ENCODE measurements at places on chromosomes 7 and 10. TPM values are rescaled to one million over a fixed set of nuclear protein-coding genes. Genes with fewer than 3 reads are reported as not detected.
A peak's percentile ranks its signal among the peaks of the same experiment; 100 is the strongest.

GRCh38 chr10:60043561-60044241, 137.3 kb upstream of the CCDC6 start:
- no peak for DNase-seq

The LSM8 gene
- 9.0 TPM for total RNA-seq

DNA sequence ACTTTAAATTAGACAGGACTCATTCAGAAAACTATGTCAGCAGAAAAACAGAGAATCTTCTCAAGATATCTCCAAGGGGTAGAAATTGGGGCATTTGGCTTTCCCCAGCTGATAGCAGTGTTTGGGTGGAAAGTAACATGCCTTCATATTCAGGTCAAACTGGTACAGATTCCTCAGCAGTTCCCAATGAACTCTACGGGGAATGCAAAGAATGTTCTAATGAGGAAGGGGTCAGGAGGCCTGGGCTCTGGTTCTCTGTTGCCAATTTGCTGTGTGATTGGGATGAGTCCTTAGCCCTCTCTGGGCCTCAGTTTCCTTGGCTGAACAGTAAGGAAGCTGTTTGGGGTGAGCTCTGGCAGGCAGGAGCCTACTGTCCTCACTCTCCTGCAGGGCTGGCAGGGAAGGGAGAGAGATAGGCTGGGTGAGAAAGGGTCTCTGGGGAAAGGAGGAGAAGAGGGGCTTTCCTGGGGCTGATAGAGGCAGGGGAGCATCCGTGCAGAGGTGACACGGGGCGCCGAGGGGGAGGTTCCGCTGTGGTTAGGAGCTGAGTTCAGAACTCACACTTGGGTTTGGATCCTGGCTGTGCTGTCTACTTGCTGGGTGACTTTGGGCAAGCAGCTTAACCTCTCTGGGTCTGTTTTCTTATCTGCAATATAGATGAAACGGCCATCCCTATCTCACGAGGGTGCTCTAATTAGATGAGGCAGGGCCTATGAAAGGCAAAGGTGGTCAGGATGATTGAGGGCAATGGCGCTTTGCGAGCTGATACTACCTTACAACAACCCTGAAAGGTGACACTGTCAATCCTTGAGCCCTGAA, 45.1 kb downstream of the SPOCK2 start:
- DNase-seq = no peak

- no peak for DNase-seq
These were observed 7.2 kb downstream of the RGS10 start for GRCh38 chr10:119535305-119535704.

The CRYGN gene
- total RNA-seq = not detected

DNA sequence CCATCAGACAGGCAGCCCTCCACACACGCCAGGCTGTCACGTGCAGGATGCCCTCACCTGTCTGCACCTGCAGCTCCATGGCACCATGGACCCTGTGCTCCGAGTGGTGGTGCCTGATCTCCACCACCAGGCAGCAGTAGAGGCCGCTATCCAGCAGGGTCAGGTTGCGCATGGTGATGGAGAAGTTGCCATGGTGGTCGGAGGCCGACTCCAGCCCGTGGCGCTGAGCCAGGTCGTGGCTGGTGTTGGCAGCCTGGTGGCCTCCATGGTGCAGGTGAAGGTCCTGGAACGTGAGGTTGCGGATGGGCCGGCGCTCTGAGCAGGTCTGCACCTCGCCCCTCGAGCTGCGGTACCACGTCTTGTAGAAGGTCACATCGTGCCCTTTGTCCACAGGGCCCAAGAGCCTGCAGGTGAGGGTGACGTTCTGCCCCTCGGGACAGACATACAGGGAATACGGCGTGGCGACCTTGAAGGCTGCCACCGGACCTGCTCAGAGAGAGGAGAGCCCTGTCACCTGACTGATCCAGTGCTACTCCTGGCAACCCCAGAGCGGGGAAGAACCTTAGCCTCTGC, 11.7 kb downstream of the VSIR start:
- DNase-seq = peak; percentile 56

The BCCIP gene
- total RNA-seq = 30.0 TPM

GRCh38 chr7:52917982-52918578, 117.4 kb upstream of the POM121L12 start:
- DNase-seq = no peak

GRCh38 chr7:99197498-99197897, 10.4 kb downstream of the KPNA7 start:
- DNase-seq = no peak

The DNAJC2 gene
- 12.8 TPM for total RNA-seq

The LIPN gene
- total RNA-seq = not detected

The IFIT2 gene
- 3.8 TPM for total RNA-seq

DNA sequence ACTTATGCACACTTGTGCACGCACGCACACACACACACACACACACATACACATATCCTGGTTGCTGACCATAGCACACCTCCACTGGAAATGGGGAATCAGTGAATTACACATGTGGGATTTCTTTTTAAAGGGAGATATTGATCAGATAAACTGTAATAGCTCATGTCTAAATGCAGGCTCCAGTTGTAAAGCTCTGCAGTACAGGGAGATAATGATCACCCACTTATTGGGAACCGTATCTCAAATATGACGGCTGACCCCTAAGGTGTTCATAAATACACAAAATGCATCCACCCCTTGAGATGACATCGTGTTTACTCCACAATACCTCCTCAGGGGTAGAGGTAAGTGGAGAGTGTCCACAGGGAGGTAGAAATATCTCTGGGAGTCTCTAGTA, 79.2 kb downstream of the PLXNA4 start:
- DNase-seq = no peak

GRCh38 chr10:79438021-79438698, 7.3 kb downstream of the ZCCHC24 start:
- DNase-seq = no peak

- DNase-seq = no peak
These were observed 42.0 kb downstream of the PRF1 start for GRCh38 chr10:70560511-70560941.

The ALOX5 gene
- 35.0 TPM for total RNA-seq

DNA sequence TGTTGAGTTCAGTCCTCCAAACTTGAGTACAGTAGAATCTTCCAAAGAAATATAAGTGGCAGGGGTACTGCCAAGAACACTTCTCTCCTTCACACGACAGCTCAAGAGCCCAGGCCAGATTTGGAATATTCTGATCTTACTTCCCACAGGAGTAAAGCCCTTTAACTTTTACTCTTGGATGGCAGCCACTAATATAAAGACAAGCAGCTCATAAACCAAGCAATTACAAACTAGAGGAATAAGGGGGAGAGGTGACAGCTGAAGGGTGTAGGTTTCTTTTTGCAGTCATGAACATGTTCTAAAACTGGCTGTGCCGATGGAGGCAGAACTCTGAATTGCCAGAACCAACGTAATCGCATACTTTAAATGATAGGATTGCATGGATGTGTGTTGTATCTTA, 74.8 kb downstream of the SVIL start:
- no peak for DNase-seq
